ENCODE measurements at places on chromosomes 3 and 15.

GRCh38 chr3:181488536-181488935 is 223.2 kb upstream of the SOX2 start:
- no peak for DNase-seq

DNA sequence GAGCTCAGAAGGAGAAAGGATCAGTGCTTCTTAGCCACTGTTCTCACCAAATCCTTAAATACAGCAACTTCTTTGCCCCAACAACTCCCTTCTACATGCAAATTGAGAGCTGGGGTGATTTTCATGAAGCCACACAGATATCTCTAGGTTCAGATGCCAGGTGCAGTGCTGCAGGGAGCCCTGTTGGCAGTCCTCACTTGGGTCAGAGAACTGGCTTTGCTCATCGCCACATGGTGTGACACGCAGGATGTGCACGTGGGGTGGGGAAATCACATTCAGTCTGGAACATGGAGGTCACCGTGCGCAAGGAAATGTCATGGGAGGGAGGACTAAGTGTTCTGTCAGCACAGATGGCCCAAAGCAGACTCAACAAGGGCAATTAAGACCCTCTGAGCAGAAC is 103.8 kb downstream of the WDR76 start:
- DNase-seq, result no peak

GRCh38 chr15:82890338-82890994 is 62.1 kb downstream of the HOMER2 start:
- DNase-seq, result peak; percentile 6

- DNase-seq, result no peak
Measured at GRCh38 chr3:127851899-127852298, 29.6 kb upstream of the MGLL start.

- no peak for DNase-seq
Measured at GRCh38 chr3:177519588-177519987, 322.3 kb upstream of the TBL1XR1 start.

DNA sequence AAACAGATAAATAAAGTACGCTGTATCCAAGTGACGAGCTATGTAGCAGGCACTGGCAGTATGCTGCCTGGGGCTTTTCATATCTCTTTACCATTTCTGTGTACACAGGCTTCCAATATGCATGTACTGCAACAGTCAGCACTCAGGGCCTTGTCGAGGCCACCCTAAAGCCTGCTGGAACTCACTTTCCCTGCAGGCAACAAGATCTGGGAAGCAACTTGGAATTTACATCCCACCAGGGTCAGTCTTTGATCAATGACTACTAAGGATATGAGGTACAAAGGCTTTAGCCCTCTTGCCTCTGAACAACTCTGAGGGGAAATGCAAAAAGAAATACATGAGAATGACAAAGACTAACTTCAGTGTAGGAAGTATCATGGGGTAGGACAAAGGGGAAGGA is 101.8 kb upstream of the ARL6 start:
- no peak for DNase-seq

GRCh38 chr3:152314677-152315353 is 46.1 kb downstream of the MBNL1 start:
- DNase-seq, result no peak

DNA sequence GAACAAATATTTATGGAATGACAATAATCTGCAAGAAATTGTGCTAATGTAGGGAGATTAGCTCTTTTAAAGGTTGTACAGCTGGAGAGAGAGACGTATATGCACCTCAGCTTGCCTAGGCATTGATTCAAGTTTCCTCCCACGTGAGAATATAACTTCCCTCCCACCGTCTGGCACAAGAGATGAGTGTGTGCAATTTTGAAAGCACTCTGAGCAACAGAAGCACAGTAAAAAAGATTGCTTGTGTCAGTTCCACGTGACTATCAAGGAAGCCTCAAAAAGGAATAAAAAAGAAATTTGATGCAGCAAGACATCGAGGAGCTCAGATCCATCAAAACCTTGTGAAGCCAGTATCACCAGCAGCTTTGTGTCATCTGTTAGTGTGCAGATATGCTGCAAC is 435.3 kb downstream of the TUSC7 start:
- peak; percentile 29 for DNase-seq

DNA sequence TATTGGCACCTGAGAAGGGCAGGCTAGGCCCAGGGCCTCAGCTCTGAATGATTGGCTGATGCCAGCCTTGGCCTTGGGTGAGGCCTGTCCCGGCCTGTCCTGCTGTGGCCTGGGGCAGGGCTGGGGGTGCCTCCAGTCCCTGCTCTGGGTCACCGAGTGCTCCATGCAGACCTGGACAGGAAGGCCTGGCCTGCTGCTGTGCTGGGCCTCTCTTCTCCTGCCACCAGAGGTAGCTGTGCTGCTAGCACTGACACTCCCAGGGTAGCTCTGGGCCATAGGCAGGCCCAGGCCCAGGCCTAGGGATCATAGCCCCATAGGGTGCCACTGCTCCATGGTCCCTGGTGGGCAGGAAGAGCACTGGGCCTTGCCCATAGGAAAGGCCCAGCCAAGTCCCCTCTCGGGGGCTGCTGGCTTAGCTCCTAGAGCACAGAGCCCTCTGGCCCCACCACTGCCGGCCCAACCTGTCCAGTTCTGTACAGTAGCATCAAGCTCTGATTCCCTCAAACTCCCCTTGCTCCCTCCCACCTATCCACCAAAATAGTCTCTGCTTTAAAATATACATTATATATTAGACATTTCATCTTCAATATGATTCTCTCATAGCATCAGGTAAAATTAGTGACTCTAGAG is 18.2 kb downstream of the ABTB1 start:
- DNase-seq, result peak; percentile 79

- DNase-seq, result no peak
Measured at GRCh38 chr15:65376767-65377104, 1.1 kb downstream of the IGDCC3 start.

DNA sequence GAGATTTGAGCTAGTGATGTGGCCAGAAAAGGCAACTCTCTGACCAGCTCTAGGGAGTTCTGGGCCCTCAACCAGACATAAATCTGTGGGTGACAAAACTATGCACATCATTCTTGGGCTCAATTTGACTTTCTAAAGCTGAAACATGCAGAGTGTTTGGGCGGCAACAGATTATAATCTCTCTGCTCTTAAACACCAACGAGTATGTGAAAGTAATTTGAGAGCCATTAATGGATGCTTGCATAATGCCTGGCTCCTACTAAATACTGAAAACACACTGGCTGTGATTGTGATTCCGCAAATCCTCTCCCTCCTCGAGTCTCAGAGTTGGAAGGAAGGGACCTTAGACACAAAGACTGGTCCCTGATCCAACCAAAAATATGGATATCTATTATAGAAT is 186.7 kb downstream of the UACA start:
- DNase-seq, result no peak

GRCh38 chr3:190811775-190812480 is 50.6 kb downstream of the GMNC start:
- DNase-seq, result peak; percentile 31

GRCh38 chr3:15268033-15268631 is 62.1 kb downstream of the CAPN7 start:
- peak; percentile 84 for DNase-seq

GRCh38 chr3:171480526-171480925 is 20.3 kb upstream of the TNIK start:
- DNase-seq, result no peak

DNA sequence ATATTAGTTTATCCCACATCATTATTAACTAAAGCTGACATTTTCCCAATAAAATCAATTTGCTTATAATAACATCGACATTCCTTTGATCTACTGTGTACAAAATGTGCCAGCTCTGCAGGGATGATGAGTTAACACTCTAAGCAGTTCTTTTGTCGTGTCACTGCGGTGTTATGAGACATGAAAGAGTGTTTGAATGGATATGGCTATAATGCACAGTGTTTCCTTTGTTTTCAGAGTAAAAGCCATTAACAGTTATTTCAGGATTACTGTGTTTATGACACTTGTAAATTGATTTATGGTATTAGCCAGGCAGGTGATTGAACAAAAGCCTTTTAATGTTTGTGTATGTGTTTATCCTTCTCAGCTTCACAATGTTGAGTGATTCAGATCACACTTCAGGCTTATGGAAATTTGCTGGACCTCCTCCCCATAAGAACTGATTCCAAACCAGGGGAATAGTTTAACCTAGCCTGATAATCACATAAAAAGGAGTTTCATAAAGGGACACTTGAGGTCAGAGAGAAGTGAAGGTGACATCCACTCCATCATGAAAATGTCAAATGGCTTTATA is 115.7 kb downstream of the CHL1 start:
- no peak for DNase-seq

DNA sequence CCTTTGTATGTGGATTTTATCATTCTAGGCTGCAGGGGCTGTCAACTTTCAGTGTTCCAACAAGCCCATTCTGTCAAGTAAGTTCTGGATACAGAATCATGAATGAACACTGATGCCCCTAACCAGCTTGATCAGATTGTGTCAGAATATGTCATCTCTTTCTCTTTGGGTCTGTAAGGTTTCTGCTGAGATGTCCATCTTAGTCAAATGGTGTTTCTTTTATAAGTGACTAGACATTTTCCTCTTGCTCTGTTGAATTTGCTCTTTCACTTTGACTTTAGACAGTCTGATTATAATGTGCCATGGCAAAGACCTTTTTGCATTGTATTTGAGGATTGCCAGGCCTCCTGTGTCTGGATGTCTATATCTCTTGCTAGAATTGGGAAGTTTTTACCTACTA is 660.9 kb upstream of the CBLB start:
- DNase-seq, result no peak

DNA sequence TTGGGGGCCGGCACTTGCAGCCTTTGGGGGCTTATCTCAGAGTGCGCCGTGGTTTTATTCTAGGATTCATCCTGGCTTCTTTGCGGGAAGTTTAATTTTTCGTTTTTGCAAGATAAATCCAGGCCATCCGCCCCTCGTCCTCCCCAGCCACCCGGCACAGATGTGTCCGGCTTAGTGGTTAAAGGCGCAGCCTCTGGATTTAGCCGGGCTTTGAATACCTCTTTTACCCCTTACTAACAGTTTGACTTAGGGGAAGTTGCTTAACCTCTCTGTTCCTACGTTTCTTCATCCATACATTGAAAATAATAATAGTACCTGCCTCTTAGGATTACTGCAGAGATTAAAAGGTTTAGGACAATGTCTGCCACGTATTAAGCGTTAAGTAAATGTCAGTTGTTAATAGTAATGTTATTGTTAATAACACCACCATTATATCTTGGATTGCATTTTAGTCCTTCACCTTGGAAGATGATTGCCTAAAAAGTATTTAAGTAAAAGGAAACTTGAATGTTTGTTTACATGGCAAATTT is 714 bp downstream of the ECT2 start:
- peak; percentile 7 for DNase-seq

Data from fibroblast of skin of scalp (primary cell).